ENCODE measurements at places on chromosomes 7 and 10.

GRCh38 chr10:125057158-125058001 is 103.0 kb downstream of the CTBP2 start:
- no peak for DNase-seq

DNA sequence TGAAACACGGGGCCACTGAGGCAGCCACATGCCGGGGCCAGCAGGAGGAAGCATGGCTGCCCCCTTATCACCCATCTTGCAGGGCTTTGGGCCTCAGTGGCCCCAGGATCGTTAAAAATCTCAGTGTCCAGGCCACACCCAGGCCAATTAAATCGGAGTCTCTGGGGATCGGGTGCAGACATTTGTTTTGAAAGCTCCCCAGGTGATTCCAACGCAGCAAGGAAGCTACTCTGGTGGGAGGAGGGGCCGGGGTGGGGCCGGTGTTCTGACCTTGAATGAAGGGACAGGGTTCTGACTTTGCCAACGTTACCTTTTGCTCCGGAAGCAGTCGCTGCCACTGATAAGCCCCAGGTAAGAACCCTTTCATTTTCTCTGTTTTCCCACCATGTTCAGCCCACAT is 412.3 kb upstream of the FOXK1 start:
- no peak for DNase-seq

- DNase-seq, result no peak
Observed at GRCh38 chr7:102424129-102424551, 9.2 kb upstream of the ORAI2 start.

GRCh38 chr10:69846293-69846921 is 44.7 kb downstream of the COL13A1 start:
- DNase-seq, result no peak

- DNase-seq, result no peak
Observed at GRCh38 chr7:130136579-130137167, 66.3 kb downstream of the KLHDC10 start.

DNA sequence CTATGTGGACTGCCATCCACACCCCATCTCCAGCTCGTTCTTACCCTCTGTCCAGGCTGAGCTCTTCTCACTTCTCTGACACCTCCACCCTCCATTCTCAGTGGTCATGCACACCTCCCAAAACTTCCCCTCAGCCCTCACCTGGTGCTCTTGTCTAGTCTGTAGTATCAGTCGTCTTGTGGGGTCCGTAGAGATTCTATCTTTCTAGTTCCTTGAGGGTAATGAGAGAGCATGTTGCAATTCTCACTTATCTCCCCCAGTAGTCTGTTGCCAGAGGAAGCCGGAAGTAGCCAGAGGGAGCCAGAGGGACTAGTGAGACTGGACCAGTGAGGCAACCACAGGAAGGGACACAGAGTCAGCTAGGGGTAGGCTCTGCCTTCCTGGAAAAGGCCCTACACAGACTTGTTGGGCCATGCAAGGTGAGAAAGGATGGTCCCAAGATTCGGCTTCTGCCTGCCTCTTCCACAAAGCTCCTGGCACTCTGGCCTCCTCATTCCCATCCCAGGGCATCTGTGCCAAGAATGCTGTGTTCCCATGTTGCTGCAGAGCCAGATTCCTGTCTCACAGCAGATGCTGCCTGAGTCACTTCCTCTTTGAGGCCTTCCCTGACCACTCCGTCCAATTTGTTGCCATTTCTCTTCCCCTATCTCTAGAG is 50.6 kb upstream of the DUSP5 start:
- peak; percentile 93 for DNase-seq

- DNase-seq, result no peak
Observed at GRCh38 chr10:47040681-47041080, 129.5 kb downstream of the PTPN20 start.

DNA sequence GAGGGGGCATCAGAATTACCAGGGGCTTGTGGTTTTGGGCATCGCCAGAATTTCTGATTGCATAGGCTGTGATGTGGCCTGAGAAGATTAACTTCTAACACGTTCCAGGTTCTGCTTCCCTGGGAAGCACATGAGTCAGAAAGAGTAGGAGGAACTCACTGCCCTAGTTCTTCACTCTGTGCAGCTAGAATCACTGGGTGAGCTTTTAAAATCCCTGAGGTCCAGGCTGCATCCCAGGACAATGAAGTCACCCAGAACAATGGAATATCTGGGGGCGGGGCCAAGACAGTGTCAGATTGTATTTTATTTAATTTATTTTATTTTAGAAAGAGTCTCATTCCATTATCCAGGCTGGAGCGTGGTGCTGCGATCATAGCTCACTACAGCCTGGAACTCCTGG is 636.5 kb downstream of the CALN1 start:
- no peak for DNase-seq

- DNase-seq, result no peak
Observed at GRCh38 chr10:132946806-132947546, 4.6 kb upstream of the CFAP46 start.

GRCh38 chr7:113831556-113831955 is 87.3 kb downstream of the PPP1R3A start:
- peak; percentile 6 for DNase-seq

- peak; percentile 94 for DNase-seq
Observed at GRCh38 chr7:88226886-88227516, 7.2 kb upstream of the SRI start.

DNA sequence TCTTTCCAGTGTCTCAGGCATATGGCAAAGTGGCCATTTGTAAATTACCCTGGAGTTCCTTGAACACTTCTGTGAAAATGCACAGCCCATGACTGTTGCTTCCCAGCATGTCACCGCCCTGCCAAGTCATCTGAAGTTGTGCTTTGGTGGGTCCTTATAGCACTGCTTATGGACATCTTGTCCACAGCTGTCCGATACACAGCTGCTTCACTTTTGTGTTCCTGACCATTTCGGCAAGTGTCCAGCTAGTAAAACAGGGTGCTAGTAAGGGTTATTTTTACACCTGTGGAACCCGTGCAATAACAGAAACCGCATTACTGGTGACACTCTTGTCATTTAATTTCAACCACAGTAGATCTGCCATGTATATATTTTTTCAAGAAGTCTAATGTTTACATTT is 29.7 kb downstream of the PIP4K2A start:
- no peak for DNase-seq

- DNase-seq, result no peak
Observed at GRCh38 chr10:62426600-62426999, 52.4 kb downstream of the ZNF365 start.

GRCh38 chr10:117590101-117590875 is 47.7 kb downstream of the EMX2 start:
- no peak for DNase-seq

DNA sequence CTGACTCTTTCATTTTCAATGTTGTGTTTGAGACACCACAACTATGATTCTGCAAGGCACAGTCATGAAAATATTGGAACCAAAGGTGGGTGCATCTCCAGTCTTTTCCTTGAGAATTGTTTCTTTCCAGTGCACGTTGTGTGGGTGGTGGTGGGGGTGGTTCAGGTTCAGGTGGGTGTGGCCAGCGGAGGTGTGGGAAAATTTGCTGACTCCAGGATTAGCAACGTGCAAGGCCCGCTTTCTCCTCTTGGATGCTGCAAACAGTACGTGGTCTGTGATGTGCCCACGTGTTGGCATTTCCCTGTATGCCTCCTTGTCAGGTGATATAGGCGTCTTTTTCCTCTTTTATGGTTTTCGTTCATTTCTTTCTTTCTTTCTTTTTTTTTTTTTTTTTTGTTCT is 59.1 kb downstream of the CAMK1D start:
- no peak for DNase-seq

GRCh38 chr7:8380130-8380529 is 53.3 kb upstream of the NXPH1 start:
- DNase-seq, result no peak

DNA sequence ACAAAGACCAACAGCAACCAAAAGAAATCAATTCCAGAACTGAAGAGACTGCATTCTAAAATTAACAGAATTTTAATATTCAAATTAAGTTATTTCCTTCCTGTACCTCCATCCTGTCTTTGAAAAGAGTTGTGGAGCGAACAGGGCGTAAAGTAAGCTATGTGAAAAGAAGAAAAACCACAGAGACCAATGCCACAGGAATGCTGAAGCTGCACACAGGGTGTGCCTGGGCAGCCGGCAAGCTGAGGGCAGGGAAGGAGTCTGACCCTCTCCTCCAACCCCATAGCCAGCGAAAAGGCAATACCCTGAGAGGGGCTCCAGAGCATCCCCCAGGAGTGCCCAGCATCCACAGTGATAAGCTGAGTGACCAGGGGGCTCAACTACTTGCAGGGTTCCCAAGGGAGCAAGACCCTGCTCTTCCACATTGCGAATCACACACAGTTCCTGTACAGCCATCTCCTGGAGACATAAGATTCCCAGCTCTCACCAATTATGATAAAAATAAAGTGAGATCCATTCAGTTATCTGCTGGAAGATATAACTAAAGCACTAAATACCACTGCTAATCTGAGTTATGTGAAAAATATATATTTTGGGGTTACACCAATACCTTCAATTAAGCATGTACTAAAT is 93.8 kb downstream of the PARD3 start:
- peak; percentile 76 for DNase-seq

DNA sequence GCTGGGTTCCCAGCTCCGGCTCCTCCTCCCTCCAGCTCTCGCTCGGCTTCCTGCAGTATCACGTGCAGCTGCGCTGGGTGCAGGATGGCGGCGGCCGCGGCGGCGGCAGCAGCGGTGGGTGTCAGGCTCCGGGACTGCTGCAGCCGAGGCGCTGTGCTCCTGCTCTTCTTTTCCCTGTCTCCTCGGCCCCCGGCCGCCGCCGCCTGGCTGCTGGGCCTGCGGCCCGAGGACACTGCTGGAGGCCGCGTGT is at the start of gene CNNM1:
TSS of gene CNNM1 (plus strand) at position 53 of the 250 bp plus-strand sequence. CDS start at position 85, 32 bp downstream.
- peak; percentile 67 for DNase-seq

GRCh38 chr10:44952779-44953231 is 6.8 kb upstream of the RASSF4 start:
- DNase-seq, result peak; percentile 38

GRCh38 chr10:127737563-127738511 is 852 bp downstream of the FOXI2 start:
- DNase-seq, result no peak

GRCh38 chr10:91528768-91529167 is 104.1 kb downstream of the PPP1R3C start:
- no peak for DNase-seq

DNA sequence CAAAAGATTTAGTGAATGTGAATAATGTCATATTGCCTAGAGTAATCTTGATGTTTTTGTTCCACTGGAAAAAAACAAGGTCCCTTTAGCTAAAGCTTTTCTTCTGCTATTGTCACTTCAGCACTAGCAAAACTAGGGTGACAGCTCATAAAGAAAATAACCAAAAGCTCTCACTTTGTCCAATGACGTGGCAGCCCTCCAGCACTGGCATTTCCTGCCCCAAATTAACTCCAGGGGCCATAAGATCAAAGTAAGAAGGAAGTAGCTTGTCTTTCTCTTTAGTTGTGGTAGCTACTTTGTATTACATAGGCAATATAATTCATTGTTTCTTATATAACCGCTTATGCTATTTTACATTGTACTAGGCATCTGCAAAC is 47.3 kb downstream of the LRRN3 start:
- DNase-seq, result peak; percentile 22

DNA sequence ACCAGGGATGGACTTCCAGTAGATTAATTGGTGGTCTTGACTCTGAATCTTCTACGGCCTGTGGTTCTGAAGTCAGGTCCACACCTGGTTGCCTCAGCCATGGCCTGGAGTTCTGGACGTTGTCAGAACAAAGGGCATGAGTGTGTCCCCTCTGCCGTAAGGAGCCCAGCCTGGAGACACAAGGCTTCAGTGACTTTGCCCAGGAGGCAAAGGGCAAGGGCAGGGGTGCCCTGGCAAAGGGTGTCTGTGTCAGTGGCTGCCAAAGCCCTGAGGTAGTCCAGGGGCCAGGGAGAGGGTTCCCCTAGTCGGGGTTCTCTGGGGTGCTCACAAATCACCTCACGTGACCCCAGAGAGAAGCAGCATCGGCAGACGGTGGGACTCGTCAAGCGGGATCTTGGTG is 273.2 kb upstream of the ZNF32 start:
- no peak for DNase-seq

GRCh38 chr10:75730847-75731246 is 299.4 kb downstream of the LRMDA start:
- no peak for DNase-seq

GRCh38 chr10:36602374-36602773 is 523.0 kb upstream of the ANKRD30A start:
- DNase-seq, result no peak

GRCh38 chr10:57849691-57850357 is 417.9 kb downstream of the IPMK start:
- DNase-seq, result no peak

DNA sequence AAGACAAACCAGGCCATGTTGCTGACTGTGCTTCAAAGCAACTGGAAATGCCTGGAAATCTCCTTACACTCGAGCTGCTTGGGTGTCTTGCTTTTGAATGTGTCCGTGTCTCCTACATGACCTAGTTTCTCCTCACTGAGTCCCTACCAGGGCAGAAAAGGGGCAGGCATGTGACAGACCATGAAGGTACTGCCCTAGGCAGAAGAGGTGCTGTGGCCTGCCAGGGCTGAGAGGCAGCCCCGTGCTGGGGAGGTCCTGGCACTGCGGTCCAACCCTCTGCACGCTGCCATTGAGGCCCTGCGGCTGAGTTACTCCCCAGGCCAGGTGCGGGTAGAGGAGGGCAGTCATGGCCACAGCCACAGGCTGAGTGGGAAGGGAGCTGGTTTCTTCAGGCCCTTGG is 159.3 kb downstream of the LYZL1 start:
- no peak for DNase-seq

GRCh38 chr7:52233248-52233647 is 802.2 kb upstream of the POM121L12 start:
- DNase-seq, result no peak

DNA sequence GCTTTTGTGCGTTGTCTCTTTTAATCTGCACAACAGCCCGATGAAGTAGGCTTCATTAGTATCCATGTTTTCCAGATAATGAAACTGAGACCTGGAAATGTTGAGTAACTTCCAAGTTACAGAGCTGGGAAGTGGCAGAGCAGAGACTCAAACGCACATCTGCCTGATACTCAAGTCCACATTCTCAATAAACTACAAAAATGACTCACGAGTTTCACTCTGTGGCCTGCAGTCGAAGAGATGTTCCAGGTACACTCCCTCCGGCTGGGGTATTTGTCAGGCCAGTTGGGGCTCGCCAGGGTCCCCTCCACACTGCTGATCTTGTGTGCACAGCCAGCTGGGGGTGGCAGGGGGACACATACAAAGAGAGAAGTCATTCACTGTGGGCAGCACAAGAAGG is 17.7 kb upstream of the OPALIN start:
- DNase-seq, result no peak

DNA sequence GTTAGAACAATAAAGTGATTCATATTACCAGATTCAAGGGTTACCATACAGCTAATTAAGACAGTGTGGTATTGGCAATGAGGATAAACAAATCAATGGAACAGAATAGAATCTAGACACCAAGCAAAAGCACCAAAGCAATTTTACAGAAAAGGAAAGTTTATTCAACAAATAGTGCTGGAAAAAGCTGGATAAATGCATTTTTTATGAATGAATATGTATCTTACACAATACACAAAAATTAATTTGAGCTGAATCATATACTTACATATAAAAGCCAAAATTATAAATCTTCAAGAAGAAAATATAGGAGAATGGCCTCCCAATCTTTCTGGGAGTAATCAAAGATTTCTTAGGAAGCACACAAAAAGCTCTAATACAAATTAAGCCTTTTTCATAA is 220.4 kb upstream of the PTN start:
- DNase-seq, result no peak

- DNase-seq, result no peak
Observed at GRCh38 chr10:65419629-65420028, 1506.2 kb upstream of the LRRTM3 start.

GRCh38 chr10:114916653-114917052 is 21.3 kb upstream of the TRUB1 start:
- DNase-seq, result no peak

GRCh38 chr7:44706788-44707557 is 41.7 kb upstream of the ZMIZ2 start:
- no peak for DNase-seq
